ENCODE measurements at places on chromosomes 7 and 10. TPM values are rescaled to one million over a fixed set of nuclear protein-coding genes. Genes with fewer than 3 reads are reported as not detected.

Gene ITPRIP
- total RNA-seq = 14.1 TPM

DNA sequence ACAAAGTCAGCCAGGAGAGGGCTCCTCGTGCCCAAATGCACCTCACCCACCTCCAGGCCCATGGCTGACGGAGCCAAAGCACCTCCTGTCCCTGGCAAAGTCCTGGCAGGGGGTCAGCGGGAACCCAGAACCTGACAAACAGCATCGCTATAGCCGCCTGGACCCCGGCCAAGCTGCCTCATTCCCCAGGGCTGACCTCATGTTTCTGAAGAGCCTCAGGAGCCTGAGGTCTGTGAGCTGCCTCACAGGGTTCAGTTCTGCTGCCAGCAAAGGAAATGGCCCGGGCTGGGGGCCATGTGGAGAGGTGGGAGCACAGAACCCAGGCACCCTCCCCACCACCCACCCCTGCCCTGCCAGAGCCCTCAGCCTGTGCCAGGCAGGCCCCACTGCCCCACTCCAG lies 4.2 kb upstream of the NANOS1 start:
- no peak for DNase-seq

DNA sequence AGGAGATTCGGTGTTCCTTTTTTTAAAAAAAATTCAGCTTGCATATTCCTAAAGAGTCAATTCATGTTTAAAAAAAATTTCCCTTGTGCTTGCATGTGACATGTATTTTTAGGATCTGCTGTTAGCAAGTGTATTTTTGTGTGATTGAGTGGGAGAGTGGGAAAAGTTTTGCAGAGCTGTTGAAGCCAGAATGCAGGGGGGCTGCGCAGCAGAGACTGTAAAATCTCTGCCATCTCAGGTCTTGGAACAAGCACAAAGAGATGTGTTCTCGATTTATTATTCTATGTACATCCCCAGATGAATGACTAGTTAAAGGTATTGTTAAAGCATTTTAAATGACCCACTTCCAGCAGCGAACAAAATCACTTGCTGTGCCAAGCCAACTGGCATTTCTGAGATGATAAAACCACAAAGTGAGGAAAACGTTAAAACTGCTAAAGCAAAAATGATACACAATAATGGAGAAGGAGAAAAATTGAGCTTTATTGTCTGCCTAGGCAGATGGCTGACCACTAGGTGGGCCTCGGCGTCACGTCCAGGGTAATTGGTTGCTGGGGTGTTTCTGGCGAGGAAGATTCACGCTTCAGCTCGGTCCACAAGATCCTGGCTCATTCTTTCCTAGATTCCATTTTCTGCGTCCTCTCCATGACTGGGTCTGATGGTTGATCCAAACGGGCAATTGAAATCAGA lies 67.0 kb upstream of the ATRNL1 start:
- no peak for DNase-seq

Gene EPHB6
- 0.31 TPM for total RNA-seq

- DNase-seq = no peak
These were observed 152.4 kb downstream of the IMMP2L start for GRCh38 chr7:111409714-111410422.

Gene SFMBT2
- 1.8 TPM for total RNA-seq

Gene RNLS
- total RNA-seq = 5.1 TPM

GRCh38 chr10:102394801-102395399 lies 605 bp upstream of the NFKB2 start:
- DNase-seq = no peak

Gene TMEM26
- 1.9 TPM for total RNA-seq

- DNase-seq = no peak
These were observed 5.0 kb upstream of the ZNF518A start for GRCh38 chr10:96125142-96125515.

- peak; percentile 78 for DNase-seq
These were observed 46.1 kb downstream of the CAMK2B start for GRCh38 chr7:44279286-44279685.

- no peak for DNase-seq
These were observed 182.3 kb upstream of the ADCY1 start for GRCh38 chr7:45391618-45392451.

GRCh38 chr7:70589590-70589989 lies 542.4 kb upstream of the GALNT17 start:
- no peak for DNase-seq

DNA sequence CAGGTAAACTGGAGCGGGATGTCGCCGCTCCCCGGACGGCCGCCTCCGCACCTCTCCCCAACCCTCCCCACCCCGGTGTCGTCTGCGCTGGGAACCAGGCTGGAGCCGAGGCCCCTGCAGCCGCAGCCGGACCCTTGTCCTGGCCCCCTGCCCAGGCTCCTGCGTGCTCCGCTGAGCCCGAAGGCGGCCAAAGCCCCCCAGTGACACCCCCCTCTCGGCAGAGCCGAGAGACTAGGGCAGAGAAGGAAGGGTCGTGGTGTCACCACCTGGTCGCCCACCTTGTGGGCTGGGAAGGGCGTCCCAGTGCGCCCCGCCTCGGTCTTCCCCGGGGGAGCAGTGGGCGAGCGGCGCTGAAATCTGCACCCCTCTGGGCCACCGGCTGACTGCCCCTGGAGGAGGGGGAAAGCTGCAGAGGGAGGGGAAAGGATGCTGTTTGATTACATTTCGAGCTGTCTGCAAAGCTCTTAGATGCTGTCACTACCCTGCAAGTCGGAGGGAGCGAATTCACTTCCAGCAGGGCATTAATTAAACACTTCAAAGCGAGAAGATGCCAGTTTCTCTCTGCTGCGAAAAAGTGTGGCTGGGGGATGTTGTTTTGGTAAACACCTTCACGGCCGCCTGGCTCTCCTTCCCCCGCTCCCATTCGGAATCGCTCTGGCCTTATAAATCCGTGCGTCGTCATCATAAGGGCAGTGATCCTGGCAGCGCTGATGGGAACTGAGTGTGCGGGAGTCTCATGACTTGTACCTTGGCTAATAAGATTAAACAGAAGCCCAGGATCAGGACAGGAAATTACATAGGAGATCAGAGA lies 622 bp downstream of the DYNC1I1 start:
- DNase-seq = no peak

Gene MAP3K8
- total RNA-seq = 8.1 TPM

DNA sequence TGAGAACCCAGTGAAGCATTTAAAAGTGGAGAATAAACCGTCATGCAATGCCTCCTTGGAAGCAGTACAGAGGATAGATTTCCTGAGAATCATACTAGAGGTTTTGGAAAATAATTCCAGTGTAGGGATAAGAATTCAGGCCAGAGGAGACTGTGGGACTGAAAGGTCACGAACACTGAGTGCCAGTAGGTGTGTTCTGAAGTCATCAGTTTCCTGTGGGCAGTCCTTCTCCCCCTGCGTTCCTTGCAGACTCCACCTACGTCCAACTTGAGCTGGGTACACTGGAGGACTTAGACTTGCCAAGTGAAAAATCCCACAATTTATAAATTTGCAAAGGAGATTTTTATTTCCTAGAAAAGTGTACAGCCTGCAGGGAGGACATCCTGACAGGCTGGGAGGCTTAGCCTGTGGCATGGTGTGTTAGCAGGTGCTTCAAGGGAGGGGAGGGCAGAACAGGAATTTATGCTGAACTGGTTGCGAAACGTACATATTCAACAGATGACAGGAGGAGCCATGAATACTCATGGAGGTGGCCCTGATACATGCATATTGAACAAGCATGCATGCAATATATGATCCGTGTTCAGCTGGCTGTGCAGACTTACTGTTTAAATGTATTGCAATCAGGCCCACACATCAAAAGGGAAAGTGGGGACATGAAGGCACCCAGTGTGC lies 72.9 kb upstream of the POM121L12 start:
- no peak for DNase-seq

Gene OPALIN
- total RNA-seq = not detected

All from chondrocyte (in vitro differentiated cells).